ENCODE measurements at places on chromosomes 7 and 10.

DNA sequence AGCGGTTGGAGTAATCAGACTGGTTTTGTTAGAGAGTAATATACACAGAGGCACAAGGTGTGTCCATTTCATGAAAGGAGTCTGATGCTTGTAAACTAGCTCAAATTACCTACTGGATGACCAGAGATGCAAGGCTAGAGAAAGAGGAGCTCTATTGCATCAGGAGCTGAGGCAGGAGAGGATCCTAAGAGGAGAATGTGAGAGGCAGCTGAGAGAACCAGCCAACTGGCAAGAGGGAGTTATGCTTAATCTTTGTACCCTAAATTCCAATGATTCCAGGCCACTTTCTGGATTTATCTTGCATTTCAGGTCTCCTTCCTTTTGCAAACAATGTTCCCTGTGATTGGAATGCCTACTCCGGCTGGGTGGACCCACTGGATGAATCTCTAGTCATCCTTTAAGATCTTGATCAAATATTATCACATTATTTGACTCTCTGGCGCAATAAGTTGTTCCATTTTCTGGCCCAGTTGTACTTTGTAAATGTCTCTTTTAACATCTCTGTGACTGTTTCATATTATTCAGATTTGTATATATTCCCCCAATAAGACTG, 57.5 kb upstream of the PTPN12 start:
- no peak overlapping the region for H3K27ac ChIP-seq
- H3K4me1 ChIP-seq = no peaks in the 10 kb centered on the region
- no peak for DNase-seq
- H3K27me3 ChIP-seq = no peaks in the 10 kb centered on the region

DNA sequence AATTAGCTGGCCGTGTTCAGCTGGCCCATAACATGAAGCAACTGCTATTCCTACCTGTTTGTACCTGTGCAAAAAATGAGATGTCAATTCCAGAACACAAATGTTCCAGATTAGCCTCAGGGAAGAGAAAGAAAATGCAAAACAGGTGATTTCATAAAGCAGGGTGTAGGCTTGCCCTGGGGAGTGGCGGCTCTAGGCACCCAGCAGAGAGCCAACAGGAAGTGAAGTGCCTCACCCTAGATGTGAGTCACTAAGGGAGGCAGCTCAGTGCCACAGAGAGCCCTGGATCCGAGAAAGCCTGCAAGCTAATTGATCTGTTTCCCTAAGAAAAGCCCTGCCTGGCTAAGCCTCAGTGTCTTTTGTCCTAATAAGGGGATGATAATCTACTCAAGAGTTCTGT, 240.0 kb downstream of the ARHGAP21 start:
- no peaks in the 10 kb centered on the region for H3K4me1 ChIP-seq
- H3K27ac ChIP-seq = no peak overlapping the region
- H3K36me3 ChIP-seq = no peaks in the 10 kb centered on the region
- DNase-seq = no peak

- no peak overlapping the region for H3K4me3 ChIP-seq
- H3K27ac ChIP-seq = no peak overlapping the region
- no peak for DNase-seq
- no peaks in the 10 kb centered on the region for H3K4me1 ChIP-seq
- no peaks in the 10 kb centered on the region for H3K36me3 ChIP-seq
These were observed 223.5 kb upstream of the PHYHIPL start for GRCh38 chr10:58952747-58953466.

DNA sequence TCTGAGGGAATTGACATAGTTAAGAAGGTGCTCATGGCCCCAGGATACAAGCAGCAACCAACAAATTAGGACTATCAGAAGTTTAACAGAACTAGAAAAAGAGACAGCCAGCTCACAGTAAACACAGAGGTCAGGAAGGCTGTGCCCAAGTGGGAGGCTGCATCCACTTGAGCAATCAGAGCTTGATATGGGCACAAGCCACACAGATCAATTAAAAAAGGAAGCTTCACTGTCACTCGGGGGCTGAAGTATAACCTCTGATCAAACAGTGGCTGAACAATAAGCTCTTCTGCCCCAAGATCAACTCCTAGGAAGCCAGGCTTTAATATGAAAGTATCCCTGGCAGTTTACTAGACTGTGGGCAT, 40.0 kb downstream of the ZNF438 start:
- no peak overlapping the region for H3K27ac ChIP-seq
- H3K36me3 ChIP-seq = no peaks in the 10 kb centered on the region
- no peak overlapping the region for H3K4me3 ChIP-seq
- no peaks in the 10 kb centered on the region for H3K4me1 ChIP-seq
- no peak for DNase-seq

GRCh38 chr10:56632537-56632936, 271.5 kb upstream of the ZWINT start:
- no peaks in the 10 kb centered on the region for H3K27me3 ChIP-seq
- no peak overlapping the region for H3K4me3 ChIP-seq
- H3K36me3 ChIP-seq = no peaks in the 10 kb centered on the region
- DNase-seq = no peak
- no peaks in the 10 kb centered on the region for H3K4me1 ChIP-seq

DNA sequence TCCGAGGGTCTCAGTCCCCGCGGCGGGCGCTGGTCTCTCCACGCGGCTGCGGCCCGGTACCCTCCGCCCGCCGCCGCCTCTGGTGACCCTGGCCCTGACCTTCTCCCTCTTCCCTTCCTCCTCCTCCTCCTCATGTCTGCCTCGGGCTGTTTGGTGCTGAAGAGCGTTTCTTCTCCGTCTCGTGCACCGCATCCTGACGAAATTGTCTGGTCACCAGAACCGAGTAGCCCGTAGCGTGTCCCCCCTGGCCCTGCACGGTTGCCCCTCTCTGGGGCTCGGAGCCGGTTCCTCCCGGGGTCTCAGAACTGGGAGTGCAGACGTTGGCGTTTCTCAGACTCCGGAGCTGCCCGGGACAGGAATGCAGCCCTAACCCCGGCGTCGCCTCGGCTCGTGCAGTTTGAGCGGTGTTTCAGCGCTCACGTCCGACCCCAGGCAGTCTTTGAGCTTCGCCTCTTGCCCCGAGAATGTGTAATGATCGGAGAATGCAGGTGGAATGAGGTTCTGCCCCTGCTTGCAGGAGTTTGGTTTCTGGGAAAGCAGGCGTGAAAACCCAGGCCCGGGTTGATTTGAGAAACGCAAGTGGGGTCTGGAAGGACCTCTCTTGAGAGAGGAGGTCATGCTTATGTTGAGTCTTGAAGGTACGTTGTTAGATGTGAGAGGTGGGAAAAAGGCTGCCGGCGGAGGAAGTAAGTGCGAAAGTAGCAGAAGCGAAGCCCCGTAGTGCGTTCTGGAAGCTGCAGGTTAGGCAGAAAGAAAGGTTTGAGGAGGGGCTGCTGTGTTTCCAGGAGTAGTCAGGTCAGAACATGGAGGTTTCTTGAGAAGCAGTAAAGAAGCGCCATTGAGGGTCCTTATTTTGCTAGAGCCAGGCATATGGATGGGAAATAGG, 743 bp downstream of the RBM17 start:
- H3K36me3 ChIP-seq = no peaks in the 10 kb centered on the region
- no peak for DNase-seq
- peak overlapping the region; percentile 75 for H3K27ac ChIP-seq
- H3K4me1 ChIP-seq = peaks cover 34% of the 10 kb centered on the region

DNA sequence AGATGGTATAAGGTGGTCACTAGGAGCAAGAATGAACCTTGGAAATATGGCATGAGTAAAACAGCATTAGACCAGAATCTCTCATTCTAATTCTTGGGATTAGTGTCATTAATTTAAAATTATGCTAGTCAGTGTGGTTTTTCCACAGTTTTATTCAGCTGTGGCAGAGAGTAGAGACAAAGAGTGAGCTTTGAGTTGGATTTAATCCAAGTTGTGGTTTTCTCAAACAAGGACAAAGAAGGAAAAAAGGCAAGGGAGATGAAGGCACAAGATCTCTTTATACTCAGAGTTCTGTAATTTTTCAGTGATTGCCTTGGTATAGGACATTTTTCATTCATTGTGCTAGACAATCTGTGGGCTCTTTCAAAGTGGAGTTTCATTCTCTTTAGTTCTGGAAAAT, 28.2 kb upstream of the AKAP9 start:
- no peak overlapping the region for H3K27ac ChIP-seq
- H3K4me1 ChIP-seq = no peaks in the 10 kb centered on the region
- no peaks in the 10 kb centered on the region for H3K27me3 ChIP-seq
- no peak for DNase-seq
- H3K36me3 ChIP-seq = no peaks in the 10 kb centered on the region

DNA sequence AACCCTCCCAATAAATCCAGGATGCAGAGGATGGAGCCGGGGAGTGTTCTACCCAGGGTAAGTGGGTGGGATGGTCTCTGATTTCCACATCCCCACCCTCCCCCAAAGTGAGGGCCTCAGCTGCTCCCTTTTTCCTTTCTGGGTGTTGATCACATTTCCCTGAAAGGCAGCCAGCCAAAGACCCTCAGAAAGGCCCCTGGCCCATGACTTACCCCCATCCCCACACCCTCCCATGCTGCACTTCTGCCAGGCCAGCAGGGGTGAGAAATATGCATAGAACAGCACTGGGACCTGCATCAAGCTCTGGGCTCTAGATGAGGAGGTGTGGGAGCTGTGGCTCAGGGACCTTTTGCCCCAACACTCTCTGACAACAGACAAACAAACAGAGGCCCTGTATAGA, 927.3 kb upstream of the ZNF722 start:
- H3K4me1 ChIP-seq = no peaks in the 10 kb centered on the region
- H3K27me3 ChIP-seq = no peaks in the 10 kb centered on the region
- H3K36me3 ChIP-seq = no peaks in the 10 kb centered on the region
- no peak overlapping the region for H3K27ac ChIP-seq

DNA sequence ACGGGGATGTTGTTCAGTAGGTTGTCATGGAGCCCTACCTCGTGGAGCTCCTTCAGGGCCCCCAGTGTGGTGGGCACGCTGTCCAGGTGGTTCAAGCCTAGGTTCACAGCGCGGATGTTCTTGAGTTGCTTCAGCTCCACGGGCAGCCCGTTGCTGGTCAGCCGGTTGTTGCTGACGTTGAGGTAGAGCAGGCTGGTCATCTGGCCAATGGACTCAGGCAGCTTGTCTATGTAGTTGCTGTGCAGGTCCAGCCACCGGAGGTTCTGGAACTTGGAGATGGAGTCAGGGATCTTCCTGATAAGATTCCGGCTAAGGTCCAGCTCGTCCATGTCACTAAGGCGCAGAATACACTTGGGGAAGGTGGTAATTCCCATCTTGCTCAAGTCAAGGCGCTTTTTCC, 26.0 kb downstream of the LRRC18 start:
- no peaks in the 10 kb centered on the region for H3K36me3 ChIP-seq
- no peaks in the 10 kb centered on the region for H3K27me3 ChIP-seq
- H3K27ac ChIP-seq = no peak overlapping the region
- DNase-seq = no peak

GRCh38 chr10:49335364-49335972, 36.5 kb downstream of the C10orf71 start:
- H3K27ac ChIP-seq = no peak overlapping the region
- H3K27me3 ChIP-seq = no peaks in the 10 kb centered on the region
- no peaks in the 10 kb centered on the region for H3K36me3 ChIP-seq
- H3K4me1 ChIP-seq = no peaks in the 10 kb centered on the region

GRCh38 chr7:18200266-18200665, 172.6 kb upstream of the PRPS1L1 start:
- H3K36me3 ChIP-seq = no peaks in the 10 kb centered on the region
- H3K4me3 ChIP-seq = no peak overlapping the region
- H3K27me3 ChIP-seq = no peaks in the 10 kb centered on the region
- DNase-seq = no peak

DNA sequence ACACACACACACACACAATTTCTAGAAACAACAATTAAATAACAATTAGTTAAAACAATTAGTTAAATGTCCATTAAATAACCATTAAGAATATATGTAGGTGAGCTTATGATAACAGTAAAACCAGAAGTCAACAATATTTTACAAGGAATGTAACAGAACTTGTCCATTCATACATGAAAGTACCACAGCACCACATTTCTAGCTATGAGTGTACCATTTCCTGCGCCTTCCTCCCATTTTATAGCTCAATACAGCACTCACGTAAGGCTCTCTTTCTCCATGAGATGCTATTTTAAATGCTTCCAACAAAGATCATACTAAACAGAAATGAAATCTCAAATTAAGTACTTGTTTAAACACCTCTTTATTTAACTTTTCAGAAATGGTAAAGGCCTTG, 367.3 kb upstream of the ZWINT start:
- no peaks in the 10 kb centered on the region for H3K27me3 ChIP-seq
- H3K36me3 ChIP-seq = no peaks in the 10 kb centered on the region
- H3K27ac ChIP-seq = no peak overlapping the region
- H3K4me1 ChIP-seq = no peaks in the 10 kb centered on the region

- H3K4me1 ChIP-seq = no peaks in the 10 kb centered on the region
- no peak overlapping the region for H3K27ac ChIP-seq
- H3K36me3 ChIP-seq = no peaks in the 10 kb centered on the region
- no peak for DNase-seq
- H3K4me3 ChIP-seq = no peak overlapping the region
These were observed 274.4 kb upstream of the SEMA3A start for GRCh38 chr7:84469034-84469433.

DNA sequence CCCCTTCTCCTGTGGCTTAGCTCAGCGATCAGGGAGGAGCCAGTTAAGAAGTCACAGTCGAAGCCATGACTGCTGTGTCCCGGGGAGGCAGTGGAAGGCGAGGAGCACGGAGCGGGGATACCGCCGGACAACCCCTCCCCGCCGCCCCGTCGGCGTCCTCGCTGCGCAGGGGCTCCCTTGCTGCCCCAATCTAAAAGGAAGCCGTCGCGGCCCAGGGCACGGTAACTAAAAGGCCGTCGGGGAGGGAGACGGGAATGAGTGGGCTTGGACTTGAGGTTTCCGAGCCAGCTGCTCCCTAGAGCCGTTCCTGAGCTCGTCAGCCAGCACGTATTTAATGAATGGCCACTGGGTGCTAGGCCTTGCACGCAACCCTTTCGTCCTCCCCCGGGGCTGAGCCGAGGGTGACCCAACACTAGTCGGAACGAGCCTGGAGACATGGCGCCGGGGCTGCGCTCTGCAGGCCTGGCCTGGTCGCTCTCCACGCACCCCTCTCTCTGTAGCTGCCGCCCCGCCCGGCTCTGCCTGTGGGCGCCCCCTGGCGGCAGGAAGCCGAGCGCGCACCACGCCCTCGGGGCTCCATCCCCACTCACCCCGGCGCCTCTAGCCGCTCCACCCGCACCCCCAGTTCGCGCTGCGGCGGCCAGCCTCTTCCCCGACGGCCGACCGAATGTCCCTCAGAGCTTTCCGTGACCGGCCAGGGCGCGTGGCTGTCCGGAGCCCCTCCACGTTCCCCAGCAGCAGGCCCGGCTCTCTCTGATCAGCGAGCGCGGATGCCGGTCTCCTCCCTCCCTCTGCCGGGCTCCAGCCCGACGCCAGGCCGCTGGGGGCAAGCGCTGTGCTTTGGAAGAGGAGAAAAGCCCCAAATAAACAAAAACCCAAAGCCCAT, 29.3 kb upstream of the KCNK18 start:
- peak overlapping the region; percentile 12 for H3K4me3 ChIP-seq
- H3K27ac ChIP-seq = no peak overlapping the region
- peak; percentile 28 for DNase-seq
- no peaks in the 10 kb centered on the region for H3K36me3 ChIP-seq
- peaks cover 23% of the 10 kb centered on the region for H3K4me1 ChIP-seq

- no peaks in the 10 kb centered on the region for H3K4me1 ChIP-seq
- H3K27ac ChIP-seq = no peak overlapping the region
- H3K4me3 ChIP-seq = no peak overlapping the region
- H3K27me3 ChIP-seq = no peaks in the 10 kb centered on the region
- no peaks in the 10 kb centered on the region for H3K36me3 ChIP-seq
- no peak for DNase-seq
These were observed 44.4 kb upstream of the ELN start for GRCh38 chr7:73983437-73984164.

Measured in effector memory CD4-positive, alpha-beta T cell (primary cell).